CMK (cell line): ENCODE measurements at places on chromosomes 2 and 18.

DNA sequence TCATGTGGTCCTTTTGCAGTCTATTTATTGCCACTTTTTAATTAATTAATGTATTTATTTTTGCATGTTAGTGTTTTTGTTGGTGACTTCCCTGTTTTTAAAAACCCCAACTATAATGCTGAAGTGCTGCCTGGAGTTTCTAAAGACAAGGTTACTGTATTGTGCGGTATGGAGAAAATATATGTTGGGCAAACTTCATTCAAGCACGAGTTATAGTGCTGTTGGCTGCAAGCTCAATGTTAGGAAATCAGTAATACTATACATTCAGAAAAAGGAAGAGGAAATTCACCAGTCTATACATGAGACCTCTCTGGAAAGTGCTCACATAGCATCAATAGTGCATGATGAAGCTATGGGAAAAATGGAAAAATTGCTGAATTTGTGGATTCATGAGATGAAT, 15.4 kb upstream of the RBMS1 start:
- no peak for DNase-seq

- DNase-seq, result no peak
Measured at GRCh38 chr2:72081451-72081850, 66.2 kb downstream of the CYP26B1 start.

DNA sequence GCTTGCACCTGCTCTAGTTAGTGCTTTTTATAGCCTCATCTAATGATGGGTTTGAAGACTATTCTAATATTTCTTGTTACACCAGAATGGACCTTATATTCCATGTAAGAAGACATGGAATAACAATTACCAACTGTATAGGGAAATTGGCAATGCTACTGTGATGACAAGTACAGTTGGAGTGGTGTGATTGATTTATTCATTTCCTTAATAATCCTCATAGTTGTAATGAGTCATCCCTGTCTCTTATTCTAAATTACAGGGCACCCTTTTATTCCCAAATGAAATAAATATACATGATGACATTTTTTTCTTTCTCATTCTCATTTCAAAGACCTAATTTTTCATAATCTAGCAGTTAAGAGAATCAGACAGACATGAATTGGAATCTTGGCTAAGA, 18.3 kb upstream of the TLK1 start:
- DNase-seq, result no peak

DNA sequence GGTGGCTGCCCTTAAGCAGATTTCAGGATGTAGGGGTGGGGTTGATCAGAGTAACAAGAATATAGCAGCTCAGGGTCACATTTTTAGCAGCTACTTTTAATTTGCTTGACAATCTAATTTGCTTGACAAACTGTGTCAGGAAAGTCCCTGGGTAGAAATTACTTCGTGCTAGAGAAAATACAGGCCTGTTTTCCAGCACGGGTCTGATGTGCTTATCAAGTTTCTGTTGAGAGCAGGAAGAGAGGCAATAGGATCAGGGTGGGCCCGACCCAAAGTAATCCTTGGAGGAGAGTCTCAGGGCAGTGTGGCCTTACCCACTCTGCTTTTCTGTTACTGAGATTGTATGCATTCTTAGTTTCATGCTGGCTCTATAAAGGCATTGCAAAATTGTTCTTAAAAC, 221.5 kb downstream of the TSN start:
- no peak for DNase-seq

DNA sequence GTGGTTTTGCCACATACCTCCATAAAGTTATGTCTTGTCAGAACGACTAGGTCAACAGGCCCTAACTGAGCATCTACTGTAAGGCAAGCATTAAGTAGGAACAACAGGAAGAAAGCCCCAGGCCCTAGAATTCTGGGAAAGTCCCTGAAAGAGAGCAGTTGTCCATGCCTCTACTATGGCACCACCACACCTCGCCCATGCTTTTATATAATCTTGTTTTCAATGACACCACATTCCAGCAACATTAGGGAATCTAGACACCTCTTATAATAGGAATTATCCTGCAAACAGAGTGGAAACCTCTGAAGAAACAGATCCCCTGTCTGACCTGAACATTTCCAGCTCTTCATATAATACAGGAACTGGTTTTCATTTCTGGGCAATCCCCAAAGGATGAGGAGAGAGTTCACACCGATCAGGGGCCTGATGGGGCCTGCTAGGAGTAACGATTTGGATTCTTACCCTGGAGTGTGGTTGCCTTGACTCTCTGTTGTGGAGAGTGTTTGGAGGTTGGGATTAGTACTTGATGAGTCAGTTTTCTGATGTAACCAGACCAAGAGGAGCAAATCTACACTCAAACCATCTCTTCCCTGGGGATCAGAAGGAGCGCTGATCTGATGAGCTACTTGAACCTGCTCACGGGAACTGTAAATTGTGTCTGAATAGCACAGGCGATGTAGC, 31.9 kb upstream of the CEP68 start:
- DNase-seq, result no peak

- no peak for DNase-seq
Measured at GRCh38 chr2:168895771-168896170, 5.3 kb upstream of the G6PC2 start.

GRCh38 chr18:44579745-44580144, 100.9 kb upstream of the SETBP1 start:
- no peak for DNase-seq

GRCh38 chr2:178084273-178084672, 11.7 kb upstream of the PDE11A start:
- no peak for DNase-seq

- DNase-seq, result no peak
Measured at GRCh38 chr2:67548317-67549201, 151.4 kb downstream of the ETAA1 start.

GRCh38 chr2:132760971-132761370, 91.0 kb upstream of the LYPD1 start:
- DNase-seq, result no peak

- no peak for DNase-seq
Measured at GRCh38 chr18:54351186-54351585, 6.5 kb downstream of the STARD6 start.

DNA sequence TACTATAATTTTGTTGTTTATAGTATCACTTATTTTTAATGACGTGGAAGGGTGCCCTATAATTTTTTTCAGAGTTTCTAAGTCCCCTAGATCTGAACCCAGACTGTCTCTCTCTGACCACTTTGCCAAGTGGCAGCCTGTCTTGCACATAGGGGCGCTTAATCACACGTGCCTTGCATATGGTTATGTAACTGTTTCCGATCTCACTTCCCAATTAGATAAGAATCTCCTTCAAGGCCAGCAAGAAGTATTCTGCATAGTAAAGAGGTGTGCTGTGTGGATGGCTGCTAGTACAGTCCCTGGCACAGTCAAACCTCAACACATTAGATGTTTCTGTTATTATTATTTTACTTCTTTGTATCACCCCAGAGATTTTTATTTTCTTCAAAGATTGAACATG, 197.8 kb upstream of the SIX2 start:
- DNase-seq, result peak; percentile 39

DNA sequence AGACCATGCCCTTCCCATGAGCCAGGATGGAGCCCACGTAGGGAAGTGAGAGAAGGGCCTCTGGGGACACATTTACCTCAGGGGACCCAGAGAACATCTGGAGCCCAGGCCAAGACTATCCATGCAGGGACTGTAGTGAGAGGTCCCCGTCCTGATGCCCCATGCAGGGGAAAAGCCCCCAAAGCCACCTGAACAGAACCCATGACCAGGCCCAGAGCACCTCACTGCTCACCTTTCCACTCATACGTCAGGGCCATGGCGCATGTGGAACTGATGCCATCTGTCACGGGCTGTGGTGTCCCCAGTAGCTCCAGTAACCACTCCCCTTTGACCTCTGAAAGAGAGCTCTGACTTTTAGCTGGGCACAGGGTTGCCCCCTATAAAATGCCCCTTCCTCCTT, 106.5 kb upstream of the TEX51 start:
- DNase-seq, result no peak

- no peak for DNase-seq
Measured at GRCh38 chr2:32478889-32479620, 122.2 kb downstream of the BIRC6 start.

DNA sequence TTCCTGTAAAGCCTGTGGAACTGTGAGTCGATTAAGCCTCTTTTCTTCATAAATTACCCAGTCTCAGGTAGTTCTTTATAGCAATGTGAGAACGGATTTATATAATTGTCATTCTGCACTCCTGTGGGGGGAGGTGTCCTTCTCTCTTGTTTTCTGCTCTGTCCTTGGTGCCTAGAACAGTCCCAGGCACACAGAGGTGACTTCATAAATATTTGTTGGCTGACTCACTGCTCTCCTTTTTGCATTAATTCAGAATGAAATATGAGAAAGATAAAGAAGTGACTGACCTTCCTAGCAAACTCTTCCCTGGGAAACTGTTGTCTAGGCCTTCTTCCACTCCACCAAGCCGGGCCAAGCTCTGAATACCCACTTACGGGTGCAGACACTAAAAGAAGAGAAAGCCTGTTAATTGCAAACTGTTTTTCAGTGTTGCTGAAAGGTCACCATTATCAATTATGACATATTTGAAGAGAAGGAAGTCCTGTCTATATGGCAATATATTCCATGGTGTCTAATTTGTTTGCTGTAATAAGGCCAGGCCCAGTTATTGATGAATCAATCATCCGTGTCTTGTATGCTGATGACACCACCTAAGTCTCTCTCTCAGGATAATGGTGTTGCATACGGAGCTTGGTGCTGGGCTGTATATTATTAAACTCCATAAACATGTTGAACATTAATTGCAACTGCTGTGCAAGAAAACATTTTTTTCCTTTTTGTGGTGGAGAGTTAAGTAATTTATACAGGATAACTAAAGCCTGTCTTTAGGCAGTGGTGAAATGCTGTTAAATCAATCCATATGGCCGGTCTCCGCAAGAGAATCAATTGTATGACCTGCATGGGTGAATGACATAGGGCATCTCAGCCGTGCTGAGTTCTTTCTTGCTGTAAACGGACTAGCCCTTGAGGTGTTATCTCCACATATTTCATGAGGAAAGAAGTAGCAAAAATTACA, 567.5 kb downstream of the SLC4A3 start:
- DNase-seq, result no peak

- no peak for DNase-seq
Measured at GRCh38 chr18:53819174-53819573, 405.3 kb downstream of the MBD2 start.

- no peak for DNase-seq
Measured at GRCh38 chr2:133166031-133166430, 402.2 kb downstream of the NCKAP5 start.

GRCh38 chr2:19826874-19827273, 74.9 kb downstream of the TTC32 start:
- DNase-seq, result no peak

- no peak for DNase-seq
Measured at GRCh38 chr2:28506112-28506910, 10.5 kb downstream of the PLB1 start.

GRCh38 chr2:138780446-138780880, 273 bp upstream of the NXPH2 start:
- no peak for DNase-seq

DNA sequence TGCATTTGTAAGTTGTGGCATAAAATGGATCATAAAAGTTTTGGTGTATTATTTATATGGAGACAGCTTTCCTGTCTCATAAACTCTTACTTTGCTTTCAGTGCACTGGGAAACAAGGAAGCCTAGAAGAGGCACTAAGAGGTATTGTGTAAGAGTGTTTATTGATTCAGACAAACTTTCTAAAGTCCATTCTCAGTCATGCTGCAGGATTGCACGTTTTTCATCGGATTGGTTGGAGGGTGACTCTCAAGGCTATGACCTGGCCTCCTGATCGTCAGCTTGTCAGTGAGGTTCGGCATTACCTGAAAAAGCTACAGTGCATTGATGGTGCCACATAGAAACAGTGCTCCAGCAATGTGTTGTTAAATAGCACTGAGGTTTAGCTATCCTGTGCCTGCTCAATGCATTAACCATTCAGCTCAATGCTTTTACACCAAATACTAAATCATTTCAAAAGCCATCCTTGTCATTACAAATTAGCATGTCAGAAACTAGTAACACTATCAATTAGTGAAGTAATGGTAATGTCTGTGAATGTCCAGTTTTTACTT, 545.5 kb downstream of the CBLN2 start:
- no peak for DNase-seq

GRCh38 chr18:6606411-6607085, 123.0 kb upstream of the ARHGAP28 start:
- DNase-seq, result no peak

DNA sequence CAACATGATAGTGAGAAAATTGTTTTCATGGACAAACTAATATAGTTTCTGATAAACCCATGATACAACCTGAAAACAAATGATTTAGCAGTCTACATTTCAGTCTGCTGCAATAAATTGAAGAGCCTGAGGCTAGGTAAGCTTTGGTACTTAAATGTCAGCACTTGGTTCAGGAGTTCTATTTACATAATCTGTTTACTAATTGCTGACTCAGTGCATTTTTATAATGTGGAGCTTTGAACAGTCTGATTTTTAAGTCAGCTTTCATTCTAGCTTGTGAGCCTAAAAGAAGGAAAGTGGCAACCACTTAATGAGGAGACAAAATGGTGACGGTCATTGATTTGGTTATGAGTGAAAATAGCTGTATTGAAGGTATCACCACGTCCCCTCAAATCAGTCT, 488.6 kb downstream of the CPS1 start:
- no peak for DNase-seq

DNA sequence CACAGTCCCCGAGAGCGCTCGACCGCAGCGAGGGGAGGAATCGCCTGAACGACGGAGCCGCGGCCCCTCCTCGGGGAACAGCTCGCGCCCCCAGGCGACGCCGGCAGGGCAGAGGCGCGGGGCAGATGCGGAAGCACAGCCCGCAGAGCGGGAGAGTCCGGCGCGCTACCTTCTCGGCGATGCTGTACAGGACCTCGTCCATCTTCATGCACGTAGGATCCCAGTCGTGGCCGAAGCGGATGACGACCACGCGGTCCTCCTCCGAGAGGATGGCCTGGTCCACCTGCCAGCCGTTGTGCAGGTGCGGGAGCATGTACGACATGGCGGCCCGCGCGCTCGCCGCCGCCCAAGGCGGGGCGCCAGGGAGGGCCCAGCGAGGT, 302 bp downstream of the TXNL4A start:
- DNase-seq, result peak; percentile 34

DNA sequence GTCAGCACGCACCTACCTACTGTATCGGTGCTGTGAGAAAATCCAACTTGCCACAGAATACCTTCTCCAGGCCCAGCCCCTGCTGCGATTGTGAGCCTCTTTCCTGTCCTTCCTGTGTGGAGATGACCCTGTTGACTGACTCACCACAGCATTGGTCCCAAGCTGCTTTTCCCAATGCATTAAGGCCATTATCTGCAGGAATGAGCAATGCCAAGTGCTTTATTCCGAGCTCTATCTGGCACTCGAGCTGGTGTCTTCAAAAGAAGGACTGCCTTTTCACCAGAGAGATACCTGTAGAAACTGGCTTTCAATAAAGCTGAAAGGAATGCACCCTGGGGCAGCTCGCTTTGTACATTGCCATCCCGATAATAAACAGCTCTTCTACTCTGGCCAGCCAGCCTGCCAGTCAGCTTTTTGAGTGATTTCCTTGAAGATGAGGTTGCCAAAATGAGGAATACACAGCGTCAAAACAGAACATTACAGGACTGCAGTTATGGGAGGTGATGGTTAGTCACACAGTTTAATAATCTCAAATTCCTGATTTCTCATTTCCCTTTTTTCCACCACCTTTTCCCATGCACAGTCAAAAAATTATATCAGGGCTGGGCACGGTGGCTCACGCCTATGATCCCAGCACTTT, 8.3 kb upstream of the RNF103 start:
- DNase-seq, result no peak

GRCh38 chr2:226888971-226889370, 53.1 kb downstream of the RHBDD1 start:
- DNase-seq, result no peak
